HCT116 (cell line): ENCODE measurements at places on chromosomes 5 and 9.
A peak's percentile ranks its signal among the peaks of the same experiment; 100 is the strongest.

- DNase-seq, result no peak
These were observed 2277.2 kb upstream of the WWC1 start for GRCh38 chr5:166014256-166014655.

- no peak for DNase-seq
These were observed 1.1 kb downstream of the POMT1 start for GRCh38 chr9:131503626-131504465.

DNA sequence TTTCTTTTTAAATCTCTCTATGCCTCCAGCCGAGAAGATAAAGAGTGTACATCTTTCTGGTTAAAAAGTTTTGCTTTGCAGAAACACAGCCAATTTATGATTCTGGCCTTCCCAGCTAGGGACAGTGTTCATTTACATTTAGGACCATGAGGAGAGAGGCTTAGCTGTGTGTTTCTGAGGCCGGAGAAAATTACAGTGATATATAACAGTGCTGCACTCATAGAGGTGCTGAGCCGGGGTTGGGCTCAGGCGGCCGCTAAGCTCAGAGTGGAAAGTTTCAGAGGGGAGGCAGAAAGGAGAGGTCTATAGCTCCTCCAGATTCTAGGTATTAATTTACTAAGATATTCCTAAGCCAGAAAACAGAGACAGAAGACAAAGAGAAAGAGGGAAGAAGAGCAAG, 37.0 kb upstream of the LCP2 start:
- DNase-seq, result no peak

- DNase-seq, result no peak
These were observed 135.7 kb downstream of the OLFM1 start for GRCh38 chr9:135222881-135223760.

DNA sequence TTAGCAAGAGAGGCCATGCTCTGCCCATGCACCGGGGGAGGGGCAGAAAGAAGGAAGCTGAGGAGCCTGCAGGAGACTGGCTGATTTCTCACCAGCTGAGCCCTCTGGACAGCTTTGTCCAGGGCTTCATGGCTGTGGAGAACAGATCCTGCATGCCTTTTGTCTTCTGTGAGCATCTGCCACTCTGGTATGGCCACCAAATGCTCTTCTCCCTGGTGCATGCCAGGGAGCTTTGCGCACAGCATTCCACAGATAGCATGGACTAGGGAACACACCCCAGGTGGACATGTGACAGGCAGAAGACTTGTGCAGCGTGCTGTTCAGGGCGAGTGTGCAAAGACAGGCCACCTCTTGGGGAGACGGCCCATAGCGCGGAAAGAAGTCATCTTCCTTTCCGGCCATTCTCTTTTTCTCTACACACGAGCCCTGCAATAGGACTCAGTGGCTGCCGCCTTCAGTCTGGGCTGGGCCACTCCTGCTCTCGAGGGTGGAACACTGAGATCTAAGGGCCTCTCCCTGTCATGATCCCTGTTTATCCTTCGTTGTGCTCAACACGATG, 56.7 kb downstream of the GADD45G start:
- DNase-seq, result no peak

DNA sequence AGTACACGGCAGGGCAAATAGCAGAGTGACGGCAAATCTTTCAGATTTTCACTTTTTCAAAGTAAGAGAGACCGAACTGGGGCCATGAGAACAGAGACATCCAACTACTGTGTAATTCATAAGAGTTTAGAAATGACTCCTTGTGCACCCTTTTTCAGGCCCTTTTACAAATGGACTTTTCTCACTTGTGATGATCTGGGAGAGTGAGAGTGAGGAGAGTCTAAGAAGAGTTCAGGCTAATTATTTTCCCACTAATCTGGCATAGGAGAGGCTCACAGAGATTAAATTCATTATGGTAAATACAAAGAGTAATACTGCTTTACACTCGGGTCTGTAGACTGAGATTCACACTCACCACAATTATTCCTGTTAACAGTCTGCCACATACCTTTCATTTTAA, 880 bp upstream of the CCNG1 start:
- DNase-seq, result no peak

GRCh38 chr9:113948891-113949570, 72.9 kb downstream of the ZNF618 start:
- DNase-seq, result no peak

DNA sequence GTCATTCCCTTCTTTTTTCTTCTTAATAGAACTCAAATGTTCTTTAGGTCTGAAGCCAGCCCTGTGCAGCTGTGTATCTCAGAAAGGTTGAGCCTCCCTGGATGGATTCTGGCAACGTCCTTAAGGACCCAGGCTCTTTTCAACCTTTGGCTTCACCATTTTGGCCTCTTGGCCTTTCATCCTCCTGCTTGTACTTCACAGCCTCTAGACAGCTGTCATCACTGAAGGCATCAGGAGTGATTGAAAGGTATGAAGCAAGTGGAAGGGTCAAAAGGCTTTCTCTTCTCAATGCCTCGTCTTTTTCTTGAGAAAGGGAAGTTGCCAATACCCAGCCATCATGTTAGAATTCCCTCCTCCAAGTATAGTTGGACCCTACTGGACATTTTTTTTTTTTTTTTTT, 81.2 kb upstream of the RANBP3L start:
- no peak for DNase-seq

DNA sequence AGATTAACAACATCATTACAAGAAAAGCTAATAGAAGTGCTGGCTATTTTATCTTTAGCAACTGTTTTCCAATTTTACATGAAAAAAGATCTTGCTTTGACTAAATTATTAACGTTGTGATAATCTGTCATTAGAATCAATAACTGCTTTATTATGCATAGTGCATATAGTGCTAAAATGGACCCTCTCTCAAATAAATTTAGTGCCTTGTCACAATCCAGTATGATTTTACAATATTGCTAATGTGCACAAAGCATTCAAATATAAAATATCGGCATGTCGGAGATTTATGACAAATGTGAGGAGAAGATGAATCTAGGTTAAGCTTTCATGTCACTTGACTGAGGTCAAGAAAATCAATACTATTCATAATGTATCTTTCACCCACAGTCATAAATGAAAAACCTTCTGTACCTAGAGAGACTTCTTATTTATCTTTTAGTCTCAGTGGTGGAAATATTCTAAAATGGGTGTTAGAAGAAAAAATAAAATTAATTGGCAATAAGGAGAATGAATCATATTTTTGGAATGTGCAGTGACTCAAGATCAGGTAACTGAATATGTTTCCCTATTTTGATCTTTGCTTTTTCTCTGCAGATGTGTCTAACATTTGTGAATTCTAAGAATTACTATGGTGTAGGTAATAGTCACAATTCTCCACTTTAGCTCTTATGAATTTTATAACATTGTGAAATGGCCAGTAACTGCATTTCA, 672.9 kb upstream of the GRAMD2B start:
- peak; percentile 16 for DNase-seq

- no peak for DNase-seq
These were observed 8.6 kb downstream of the KCTD16 start for GRCh38 chr5:144179226-144179625.

GRCh38 chr5:78972654-78973428, 12.3 kb downstream of the ARSB start:
- DNase-seq, result no peak

- DNase-seq, result no peak
These were observed 34.0 kb downstream of the NDST1 start for GRCh38 chr5:150541895-150542294.

DNA sequence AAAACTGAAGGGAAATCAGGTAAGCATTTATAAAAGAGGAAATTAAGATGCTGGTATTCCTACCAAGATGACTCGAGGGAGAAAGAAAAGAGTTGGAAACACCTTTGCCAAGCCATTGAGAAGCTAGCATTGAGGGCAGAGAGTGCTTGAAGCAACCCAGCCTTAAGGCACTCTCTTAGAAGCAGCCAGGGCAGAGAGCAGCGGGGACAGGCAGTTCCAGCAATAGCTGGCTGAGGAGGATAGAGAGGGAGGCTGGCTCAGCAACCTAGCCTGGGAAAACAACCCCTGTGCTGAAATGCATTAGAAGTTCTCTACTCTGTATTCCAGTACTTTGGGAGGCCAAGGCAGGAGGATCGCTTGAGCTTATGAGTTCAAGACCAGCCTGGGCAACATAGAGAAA, 40.3 kb upstream of the HSPA9 start:
- DNase-seq, result no peak
